H9 (cell line): ENCODE measurements at places on chromosomes 2 and 18.

DNA sequence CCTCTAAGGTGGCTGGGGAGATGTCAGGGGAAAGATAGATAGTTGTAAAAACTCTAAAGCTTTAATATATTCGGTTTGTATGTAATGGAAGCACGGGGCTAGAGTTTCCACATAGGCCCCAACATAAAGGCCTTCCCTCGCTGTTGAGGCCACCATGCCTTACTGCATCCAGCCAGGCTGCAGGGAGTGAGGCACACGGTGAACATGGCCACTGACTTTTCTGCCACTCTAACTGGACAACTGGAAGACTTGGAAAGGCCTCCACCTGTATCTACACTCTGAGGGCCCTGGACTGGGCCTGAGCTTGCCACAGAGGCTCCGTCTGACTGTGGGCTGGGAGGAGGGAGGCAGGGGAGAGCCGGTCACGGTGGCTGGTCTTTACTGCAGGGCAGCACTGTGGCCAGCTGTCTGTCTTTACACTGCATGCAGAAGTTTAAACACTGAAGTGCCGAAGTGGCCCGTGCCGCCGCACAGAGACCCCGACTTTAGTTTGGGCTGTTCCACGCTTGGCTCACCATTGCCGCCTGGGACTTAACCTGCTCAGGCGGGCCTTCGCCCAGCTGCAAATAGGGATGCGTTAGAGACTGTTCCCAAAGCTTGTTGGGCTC, 66.7 kb downstream of the EMILIN2 start:
- DNase-seq, result peak; percentile 24

GRCh38 chr2:238985931-238986446, 138.1 kb downstream of the TWIST2 start:
- DNase-seq, result peak; percentile 51

GRCh38 chr2:221129657-221130056, 442.4 kb downstream of the EPHA4 start:
- no peak for DNase-seq

- DNase-seq, result peak; percentile 30
Observed at GRCh38 chr2:241564596-241565410, 6.3 kb downstream of the BOK start.

GRCh38 chr2:206158563-206159345, 490 bp downstream of the NDUFS1 start:
- DNase-seq, result no peak

GRCh38 chr2:237324405-237324831, 89.5 kb downstream of the COL6A3 start:
- no peak for DNase-seq

DNA sequence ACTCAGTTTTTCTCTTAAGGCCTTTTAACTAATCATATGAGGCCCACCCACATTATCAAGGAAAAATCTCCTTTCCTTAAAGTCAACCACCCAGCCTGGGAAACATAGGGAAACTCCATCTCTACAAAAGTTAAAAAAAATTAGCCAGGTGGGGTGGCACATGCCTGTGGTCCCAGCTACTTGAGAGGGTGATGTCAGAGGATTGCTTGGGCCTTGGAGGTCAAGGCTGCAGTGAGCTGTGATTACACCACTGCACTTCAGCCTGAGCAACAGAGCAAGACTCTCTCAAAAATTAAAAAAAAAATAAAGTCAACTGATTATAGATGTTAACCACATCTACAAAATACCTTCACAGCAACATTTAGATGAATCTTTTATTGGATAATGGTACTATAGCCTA, 5.8 kb downstream of the DPYSL5 start:
- no peak for DNase-seq
